Uterus (tissue), 4 donors: ENCODE measurements at places on chromosomes 4 and X. TPM values are rescaled to one million over a fixed set of nuclear protein-coding genes. Genes with fewer than 3 reads are reported as not detected.
A peak's percentile ranks its signal among the peaks of the same experiment; 100 is the strongest.

- no peaks in the 10 kb centered on the region for H3K36me3 ChIP-seq
- H3K27me3 ChIP-seq = no peaks in the 10 kb centered on the region
- H3K4me1 ChIP-seq = no peaks in the 10 kb centered on the region
- H3K27ac ChIP-seq = no peak overlapping the region
- H3K4me3 ChIP-seq = no peak overlapping the region
Observed at GRCh38 chrX:68420559-68420958, 12.7 kb downstream of the OPHN1 start.

DNA sequence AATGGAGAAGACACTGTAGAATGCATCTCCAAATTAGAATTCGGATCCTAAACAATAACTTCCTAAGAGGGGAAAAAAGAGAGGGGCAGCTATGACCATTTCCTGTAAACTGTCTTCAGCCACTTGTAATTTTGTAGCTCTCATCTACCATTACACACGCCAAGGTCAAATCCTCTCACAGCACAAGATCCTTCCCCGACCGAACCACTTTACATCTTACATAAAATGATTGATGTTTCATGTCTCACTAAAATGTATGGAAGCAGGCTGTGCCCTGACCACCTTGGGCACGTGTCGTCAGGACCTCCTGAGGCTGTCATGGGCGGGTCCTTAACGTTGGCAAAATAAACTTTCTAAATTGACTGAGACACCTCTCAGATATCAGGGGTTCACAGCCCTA is 24.1 kb upstream of the PBDC1 start:
- peak; percentile 36 for DNase-seq
- H3K27ac ChIP-seq = peak overlapping the region; percentile 74
- no peaks in the 10 kb centered on the region for H3K36me3 ChIP-seq
- no peaks in the 10 kb centered on the region for H3K4me1 ChIP-seq
- no peak overlapping the region for H3K4me3 ChIP-seq

DNA sequence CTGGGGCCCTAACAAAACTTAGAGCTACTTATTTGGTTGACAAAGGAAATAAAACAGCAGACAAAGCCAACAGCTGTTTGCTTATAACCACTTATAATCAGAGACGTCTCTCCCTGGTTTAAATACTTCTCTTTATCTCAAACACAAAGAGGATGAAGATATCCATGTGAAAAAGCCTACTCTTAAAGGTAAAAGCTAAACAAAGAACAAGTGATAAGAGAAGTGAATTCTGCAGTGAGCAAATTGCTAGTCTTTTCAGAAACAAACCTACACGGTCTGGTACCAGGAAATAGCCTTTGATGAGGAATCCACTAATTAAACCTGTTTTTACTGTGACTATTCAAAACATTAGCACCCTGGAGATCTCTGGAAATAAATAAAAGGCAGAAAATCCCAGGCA is 46.7 kb downstream of the GRIA3 start:
- H3K4me3 ChIP-seq = no peak overlapping the region
- no peaks in the 10 kb centered on the region for H3K36me3 ChIP-seq
- H3K4me1 ChIP-seq = no peaks in the 10 kb centered on the region
- H3K27me3 ChIP-seq = no peaks in the 10 kb centered on the region
- H3K27ac ChIP-seq = no peak overlapping the region
- no peak for DNase-seq

DNA sequence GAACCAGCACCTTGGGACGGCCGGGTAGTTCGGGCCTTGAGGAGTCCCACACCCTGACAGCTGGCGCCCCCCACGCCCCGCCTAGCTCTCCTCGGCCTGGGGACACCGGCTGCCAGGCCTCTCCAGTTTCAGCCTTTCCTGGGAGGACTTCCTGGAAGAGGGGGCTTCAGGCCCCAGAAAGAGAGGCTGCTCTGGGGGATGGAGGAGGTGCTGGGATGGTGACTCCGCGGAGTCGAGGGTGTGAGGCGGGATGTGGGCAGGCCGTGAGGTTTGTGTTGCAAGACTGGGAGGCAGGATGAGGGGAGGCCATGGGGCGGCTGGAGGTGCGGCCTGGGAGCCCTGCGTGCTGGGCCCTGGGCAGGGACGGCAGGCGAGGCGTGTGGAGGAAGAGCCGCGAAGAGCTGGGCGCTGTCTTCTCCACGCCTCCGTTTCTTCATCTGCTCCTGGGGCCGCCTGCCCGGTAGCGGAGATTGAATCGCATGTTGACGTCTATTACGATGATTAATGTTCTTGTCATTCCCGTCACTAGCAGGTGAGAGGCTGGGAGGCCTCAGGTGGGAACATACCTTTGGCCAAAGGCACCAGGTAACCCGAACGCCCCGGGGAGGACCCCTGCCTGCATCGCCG is 918 bp upstream of the FGFRL1 start:
- peak; percentile 73 for DNase-seq
- no peaks in the 10 kb centered on the region for H3K4me1 ChIP-seq
- H3K27me3 ChIP-seq = no peaks in the 10 kb centered on the region
- H3K27ac ChIP-seq = peak overlapping the region; percentile 73
- H3K36me3 ChIP-seq = no peaks in the 10 kb centered on the region

The PAGE2B gene
- total RNA-seq = not detected

The KLHL15 gene
- total RNA-seq = 8.7 TPM

GRCh38 chr4:76053730-76054129 is 17.9 kb upstream of the CXCL11 start:
- no peaks in the 10 kb centered on the region for H3K4me1 ChIP-seq
- no peak for DNase-seq
- H3K27ac ChIP-seq = no peak overlapping the region
- no peaks in the 10 kb centered on the region for H3K27me3 ChIP-seq

- H3K27ac ChIP-seq = no peak overlapping the region
- H3K27me3 ChIP-seq = no peaks in the 10 kb centered on the region
- H3K4me1 ChIP-seq = no peaks in the 10 kb centered on the region
- no peak for DNase-seq
- H3K36me3 ChIP-seq = no peaks in the 10 kb centered on the region
Observed at GRCh38 chr4:128159967-128160366, 98.9 kb downstream of the LARP1B start.

DNA sequence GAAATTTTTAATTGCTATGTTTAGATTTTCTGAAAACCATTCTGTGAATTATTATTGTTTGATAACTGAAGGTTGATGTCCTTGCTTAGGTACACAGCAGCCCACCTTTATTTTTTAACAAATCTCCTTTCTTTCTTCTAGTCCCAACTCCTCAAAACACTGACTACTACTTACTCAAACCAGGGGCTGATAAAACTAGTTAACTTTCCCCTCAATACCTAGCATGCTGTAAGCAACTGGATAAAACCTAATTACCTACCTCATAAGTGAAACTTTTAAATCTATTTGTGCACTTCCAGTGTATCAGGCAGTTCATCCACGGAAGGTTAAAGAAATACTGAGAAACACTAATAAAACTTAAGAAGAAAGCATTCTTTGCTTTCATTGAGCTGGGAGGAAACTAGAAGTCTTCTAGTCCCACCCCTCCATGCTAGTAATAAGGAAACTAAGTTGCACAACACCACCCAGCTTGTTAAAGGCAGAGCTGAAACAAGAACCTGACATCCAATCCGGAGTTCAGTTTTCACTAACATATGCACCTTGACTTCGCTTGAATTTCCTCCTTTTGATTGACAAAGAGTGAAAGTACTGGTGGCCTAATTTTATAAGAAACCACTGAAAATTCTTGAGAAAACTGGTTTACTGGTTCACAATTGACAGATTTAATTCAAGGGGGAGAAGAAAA is 180.2 kb upstream of the TET2 start:
- H3K4me1 ChIP-seq = no peaks in the 10 kb centered on the region
- DNase-seq = no peak
- no peaks in the 10 kb centered on the region for H3K27me3 ChIP-seq
- H3K27ac ChIP-seq = no peak overlapping the region
- H3K36me3 ChIP-seq = no peaks in the 10 kb centered on the region

DNA sequence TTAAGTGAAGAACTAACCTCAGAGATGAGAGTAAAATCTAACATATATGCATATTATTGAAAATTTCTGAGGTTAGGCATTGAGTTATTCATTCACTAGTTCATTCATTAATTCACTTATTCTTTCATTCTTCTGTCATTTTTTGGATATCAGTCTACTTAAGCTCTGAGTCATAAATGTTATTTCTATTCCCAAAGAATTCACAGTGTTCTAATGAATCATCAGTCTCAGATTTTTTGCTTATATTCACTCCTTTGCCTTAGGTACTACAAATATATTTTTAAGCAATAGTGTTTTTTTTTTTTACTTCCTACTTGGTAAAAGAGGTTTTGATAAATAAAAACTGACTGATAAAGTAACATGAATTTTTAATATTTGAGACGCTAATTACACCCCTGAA is 95.2 kb upstream of the DKK2 start:
- no peaks in the 10 kb centered on the region for H3K36me3 ChIP-seq
- no peaks in the 10 kb centered on the region for H3K27me3 ChIP-seq
- no peak for DNase-seq
- H3K27ac ChIP-seq = no peak overlapping the region
- no peak overlapping the region for H3K4me3 ChIP-seq
- no peaks in the 10 kb centered on the region for H3K4me1 ChIP-seq

The TCEAL5 gene
- 6.5 TPM for total RNA-seq

The HELT gene
- total RNA-seq = not detected

GRCh38 chrX:86237482-86237881 is 89.2 kb downstream of the DACH2 start:
- no peak for DNase-seq
- H3K4me3 ChIP-seq = no peak overlapping the region
- H3K27me3 ChIP-seq = no peaks in the 10 kb centered on the region
- no peaks in the 10 kb centered on the region for H3K4me1 ChIP-seq
- no peak overlapping the region for H3K27ac ChIP-seq
- no peaks in the 10 kb centered on the region for H3K36me3 ChIP-seq

DNA sequence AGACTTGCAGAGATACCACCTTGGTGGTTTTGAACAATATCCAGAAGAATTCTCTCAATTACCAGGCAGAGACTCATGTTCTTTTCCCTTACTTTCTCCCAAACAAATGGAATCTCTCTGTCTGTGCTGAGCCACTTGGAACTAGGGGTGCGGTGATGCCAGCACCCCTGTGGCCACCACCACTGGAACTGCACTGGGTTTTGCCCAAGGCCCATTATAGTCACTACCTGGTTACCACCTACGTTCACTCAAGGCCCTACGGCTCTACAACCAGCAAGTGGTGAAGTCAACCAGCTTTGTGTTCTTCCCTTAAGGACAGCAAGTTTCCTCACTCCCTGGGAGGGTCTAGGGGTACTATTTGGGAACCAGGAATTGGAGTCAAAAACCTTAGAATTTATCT is 1183.7 kb downstream of the FSTL5 start:
- H3K4me1 ChIP-seq = no peaks in the 10 kb centered on the region
- no peak overlapping the region for H3K4me3 ChIP-seq
- H3K36me3 ChIP-seq = no peaks in the 10 kb centered on the region
- no peak overlapping the region for H3K27ac ChIP-seq
- DNase-seq = no peak

The HELQ gene
- 48.7 TPM for total RNA-seq

The DAPP1 gene
- 3.5 TPM for total RNA-seq

The SOD3 gene
- 61.0 TPM for total RNA-seq

DNA sequence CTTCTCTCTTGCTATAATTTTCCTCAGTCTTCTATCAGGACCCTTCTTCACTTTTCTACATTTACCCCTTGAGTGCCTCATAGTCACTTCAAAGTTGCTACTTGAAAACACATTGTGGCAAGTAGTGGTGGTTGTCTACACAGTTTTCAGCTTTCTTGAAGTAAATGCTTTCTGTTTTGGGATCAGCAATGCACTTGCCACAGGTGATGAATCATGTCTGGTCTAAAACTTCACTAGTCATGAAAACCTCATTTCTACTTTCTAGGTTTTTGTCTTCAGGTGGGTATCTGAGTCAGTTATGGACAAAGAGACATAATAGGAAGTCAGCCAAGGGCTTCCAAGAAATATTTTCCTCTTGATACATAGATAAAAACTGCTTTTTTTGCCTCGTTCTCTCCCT is 359.2 kb downstream of the CCSER1 start:
- H3K36me3 ChIP-seq = no peaks in the 10 kb centered on the region
- DNase-seq = no peak
- no peaks in the 10 kb centered on the region for H3K4me1 ChIP-seq
- no peak overlapping the region for H3K27ac ChIP-seq

The TIGD4 gene
- 3.9 TPM for total RNA-seq

- no peaks in the 10 kb centered on the region for H3K4me1 ChIP-seq
- no peaks in the 10 kb centered on the region for H3K36me3 ChIP-seq
- H3K27me3 ChIP-seq = no peaks in the 10 kb centered on the region
- no peak for DNase-seq
- H3K27ac ChIP-seq = no peak overlapping the region
- H3K4me3 ChIP-seq = no peak overlapping the region
Observed at GRCh38 chrX:119971184-119971583, 27.6 kb upstream of the NKAP start.

GRCh38 chr4:152784490-152785350 is 5.0 kb downstream of the ARFIP1 start:
- no peaks in the 10 kb centered on the region for H3K27me3 ChIP-seq
- no peak overlapping the region for H3K4me3 ChIP-seq
- DNase-seq = no peak

DNA sequence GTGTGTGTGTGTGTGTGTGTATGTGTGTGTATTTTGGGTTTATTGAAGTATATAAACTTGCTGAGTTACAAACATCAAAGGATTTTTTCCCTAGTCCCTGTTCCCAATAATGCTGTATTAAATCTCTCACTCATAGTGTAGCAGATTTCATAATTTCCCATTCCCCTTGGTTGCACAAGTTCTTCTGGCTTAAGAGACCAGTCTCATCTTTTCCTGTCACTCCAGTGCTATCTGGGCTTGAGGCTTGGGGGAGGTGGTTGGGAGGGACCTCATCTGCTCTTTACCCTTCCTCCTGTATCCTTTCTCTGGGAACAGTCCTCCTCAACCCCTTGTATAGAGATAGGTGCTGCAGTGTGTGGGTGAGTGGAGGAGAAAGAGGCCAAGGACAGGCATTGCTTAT is 285.4 kb upstream of the BOD1L1 start:
- H3K27ac ChIP-seq = no peak overlapping the region
- no peak for DNase-seq
- no peaks in the 10 kb centered on the region for H3K36me3 ChIP-seq
- no peak overlapping the region for H3K4me3 ChIP-seq
- H3K4me1 ChIP-seq = no peaks in the 10 kb centered on the region

DNA sequence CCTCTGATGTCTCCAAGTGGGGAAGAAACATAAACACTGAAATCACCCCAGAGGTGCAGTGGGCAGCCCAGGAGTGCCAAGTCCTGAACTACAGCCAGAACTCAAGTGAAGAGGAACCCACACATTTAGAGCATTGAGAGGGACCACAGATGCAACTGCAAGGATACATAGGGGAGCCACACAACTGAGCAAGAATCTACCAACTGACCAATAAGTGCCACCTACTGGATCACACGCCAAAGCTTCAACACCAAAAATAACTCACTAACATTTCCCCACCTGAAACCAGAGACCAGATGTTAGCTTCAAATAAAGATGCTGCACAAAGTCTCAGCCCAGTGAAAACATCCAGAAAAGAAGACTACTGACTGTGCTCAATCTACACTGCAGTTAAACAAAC is 276.7 kb upstream of the GRIA3 start:
- no peaks in the 10 kb centered on the region for H3K4me1 ChIP-seq
- no peak overlapping the region for H3K4me3 ChIP-seq
- H3K27ac ChIP-seq = no peak overlapping the region

DNA sequence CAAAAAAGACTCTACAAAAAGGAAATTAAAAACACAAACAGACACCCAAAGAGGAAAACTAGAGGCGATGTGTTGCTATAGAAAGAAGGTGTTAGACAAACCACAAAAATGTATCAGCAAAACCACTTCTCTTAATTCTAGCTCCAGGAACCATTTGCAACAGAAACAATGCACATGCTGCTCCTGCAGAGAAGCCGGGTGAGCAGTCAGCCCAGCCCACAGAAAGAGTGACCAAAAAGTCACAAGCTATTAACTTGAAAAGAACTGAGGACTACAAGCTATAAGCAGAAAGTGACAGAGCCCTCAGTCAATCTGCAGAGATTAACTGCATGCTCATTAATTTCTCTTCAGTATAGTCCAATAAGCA is 96.2 kb upstream of the KLHL13 start:
- H3K4me3 ChIP-seq = no peak overlapping the region
- no peak for DNase-seq
- H3K27me3 ChIP-seq = no peaks in the 10 kb centered on the region
- H3K27ac ChIP-seq = no peak overlapping the region
- H3K36me3 ChIP-seq = no peaks in the 10 kb centered on the region
